ENCODE measurements at places on chromosomes 16 and 17.

DNA sequence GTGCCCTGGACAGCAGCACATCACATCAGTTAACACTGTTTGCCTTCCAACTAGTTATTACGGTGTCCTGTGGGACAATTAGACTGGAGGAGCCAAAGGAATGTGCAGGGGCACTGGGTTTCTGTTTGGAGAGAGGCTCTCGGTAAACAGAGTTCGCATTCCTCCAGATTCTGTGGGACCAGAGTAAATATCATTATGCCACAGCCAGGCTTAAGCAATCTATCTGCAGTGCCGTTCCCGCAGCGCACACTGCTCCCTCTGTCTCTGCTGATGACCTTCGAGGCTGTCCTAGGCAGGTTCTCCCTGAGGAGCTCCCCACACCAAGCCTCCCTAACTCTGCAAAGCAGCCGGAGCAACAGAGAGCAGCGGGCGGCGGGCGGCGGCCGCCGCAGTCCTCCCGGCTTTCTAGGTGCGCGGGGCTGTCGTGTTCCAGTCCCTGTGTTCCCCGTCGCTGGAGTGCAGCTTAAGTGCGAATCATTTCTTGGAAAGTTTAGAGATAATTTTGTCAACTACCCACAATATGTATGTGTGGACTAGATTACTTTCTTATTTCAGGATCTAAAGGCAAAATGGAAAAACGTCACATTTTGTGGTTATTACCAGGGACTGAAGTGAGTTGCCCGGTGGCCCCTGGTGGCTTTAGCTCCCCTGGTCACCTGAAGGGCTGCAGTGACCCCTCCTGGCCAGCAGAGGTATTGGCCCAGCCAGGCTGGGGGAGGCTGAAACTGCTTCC, 43.3 kb downstream of the PGS1 start:
- DNase-seq = peak; percentile 89

GRCh38 chr17:50626037-50626574, 8.6 kb upstream of the ABCC3 start:
- DNase-seq = peak; percentile 90

DNA sequence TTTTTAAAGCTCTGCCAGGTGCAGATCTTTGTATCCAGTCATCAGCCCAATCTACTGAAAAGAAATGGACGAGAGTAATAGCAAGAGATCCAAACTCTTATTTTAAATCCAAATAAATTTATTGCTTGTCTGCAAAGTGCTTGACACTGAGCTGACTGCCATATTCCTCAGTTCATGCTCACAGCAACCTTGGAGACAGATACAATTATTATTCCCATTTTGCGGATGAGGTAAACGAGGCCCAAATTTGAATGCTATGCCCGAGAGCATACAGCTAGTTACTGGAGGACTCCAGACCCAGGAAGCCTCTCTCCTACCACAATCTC, 620 bp downstream of the NOB1 start:
- DNase-seq = no peak

DNA sequence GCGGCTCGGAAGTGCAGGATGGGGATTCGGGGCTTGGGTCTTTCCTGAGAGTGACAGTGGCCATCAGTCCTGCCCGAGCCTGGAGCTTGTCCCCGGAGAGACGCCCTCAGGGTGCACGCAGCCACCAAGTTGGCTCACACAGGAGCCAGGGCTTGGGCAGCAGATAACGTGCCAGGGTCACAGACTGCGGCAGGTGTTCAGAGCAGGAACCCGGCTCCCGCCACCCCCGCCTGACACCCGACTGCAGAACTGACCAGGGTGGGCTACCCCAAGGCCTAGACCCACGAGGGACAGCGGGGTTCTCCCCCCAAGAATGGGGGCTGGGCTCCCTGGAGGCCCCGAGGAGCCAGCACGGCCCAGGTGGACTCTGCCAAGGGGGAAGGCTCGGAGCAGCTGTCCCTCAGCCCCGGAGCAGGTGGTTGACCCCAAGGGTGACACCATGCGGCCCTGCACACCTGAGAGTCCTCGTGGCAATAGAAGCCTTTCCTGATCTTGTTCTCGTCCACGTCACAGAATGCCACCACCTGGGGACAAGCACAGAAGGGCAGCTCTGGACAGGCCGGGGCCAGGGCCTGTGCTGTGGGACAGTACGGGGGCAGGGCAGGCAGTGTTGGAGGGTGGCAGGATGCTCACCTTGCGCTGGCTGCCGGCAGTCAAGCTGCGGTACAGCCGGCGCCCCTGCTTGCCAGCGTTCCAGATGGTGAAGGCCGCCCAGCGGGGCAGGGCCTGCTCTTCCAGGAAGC, 117.1 kb upstream of the ZNF750 start:
- DNase-seq = no peak

DNA sequence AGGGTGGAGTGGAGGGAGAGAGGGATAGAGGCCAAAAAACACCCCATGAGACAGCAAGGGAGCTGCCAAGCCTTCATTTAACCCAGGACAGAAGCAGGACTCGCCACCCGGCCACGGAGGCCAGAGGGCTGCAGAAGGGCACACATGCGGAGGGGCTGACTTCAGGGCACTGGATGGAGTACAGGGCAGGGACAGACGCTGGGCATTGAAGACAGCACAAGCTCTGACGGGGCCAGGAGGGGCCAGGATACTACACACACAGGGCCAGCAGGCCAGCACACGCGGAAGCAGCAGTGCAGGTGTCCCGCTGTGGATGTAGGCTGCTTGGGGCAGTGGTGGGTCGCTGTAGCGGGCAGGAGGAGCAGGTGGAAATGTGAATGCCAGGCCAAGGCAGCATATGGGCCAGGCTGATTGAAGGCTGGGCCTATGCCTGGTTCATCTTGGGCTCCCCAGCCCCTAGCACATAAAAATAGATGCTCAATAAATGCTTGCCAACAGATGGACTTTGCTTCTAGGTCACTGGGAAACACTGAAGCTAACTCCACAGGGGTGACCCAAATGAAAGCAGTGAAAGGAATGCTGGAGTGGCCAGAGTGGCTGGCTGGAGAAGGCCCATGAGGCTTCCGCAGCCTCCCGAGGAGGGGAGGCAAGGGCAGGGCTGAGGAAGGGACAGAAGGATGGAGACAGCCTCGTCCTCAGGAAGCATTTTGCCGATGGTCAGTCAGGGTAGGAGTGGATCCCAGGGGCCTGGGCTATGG, 61.6 kb downstream of the GNA13 start:
- DNase-seq = no peak

DNA sequence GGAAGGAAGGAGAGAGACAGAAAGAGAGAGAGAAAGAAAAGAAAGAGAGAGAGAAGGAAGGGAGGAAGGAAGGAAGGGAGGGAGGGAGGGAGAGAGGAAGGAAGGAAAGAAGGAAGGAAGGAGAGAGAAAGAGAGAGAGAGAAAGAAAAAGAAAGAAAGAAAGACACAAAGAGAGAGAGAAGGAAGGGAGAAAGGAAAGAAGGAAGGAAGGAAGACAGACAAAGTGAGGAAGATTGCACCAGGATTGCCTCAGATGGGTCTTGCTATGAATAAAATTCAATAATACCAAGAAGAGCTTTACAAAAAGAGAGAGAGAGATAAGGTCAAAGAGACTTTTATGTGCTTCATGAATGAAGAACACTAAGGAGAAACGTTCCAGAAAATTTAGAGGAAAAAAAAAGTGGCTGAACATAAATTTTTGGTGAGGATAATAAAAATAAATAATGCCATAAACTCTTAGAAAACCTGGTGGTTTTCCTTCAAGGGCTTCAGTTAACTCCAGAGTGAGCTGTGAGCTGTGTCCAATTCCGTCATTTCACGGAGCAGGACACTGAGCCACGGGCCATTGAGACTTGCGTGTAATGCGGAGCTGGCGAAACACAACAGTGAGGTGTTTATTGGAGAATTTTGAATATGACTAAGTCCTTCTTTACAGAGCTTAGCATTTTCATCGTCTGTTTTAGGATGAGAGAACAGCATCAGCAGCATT, 72.7 kb upstream of the TNRC6C start:
- DNase-seq = no peak

- no peak for DNase-seq
These were observed 9.4 kb upstream of the SLC6A4 start for GRCh38 chr17:30244853-30245385.

DNA sequence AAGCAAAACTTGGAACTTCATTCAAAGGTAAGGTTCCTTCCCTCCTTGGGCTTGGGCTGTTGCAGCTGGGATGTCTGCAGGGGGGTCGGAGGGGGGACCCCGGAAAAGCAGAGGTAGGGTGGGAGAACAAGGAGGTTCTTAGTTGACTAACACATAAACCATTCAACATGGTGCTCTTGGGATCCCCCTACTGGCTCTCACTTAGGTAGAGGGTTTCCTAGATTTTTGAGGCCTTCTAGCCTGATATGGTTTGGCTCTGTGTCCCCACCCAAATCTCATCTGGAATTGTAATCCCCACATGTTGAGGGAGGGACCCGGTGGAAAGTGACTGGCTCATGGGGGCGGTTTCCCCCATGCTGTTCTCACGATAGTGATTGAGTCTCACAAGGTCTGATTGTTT, 93.9 kb downstream of the RGS9 start:
- peak; percentile 33 for DNase-seq

GRCh38 chr16:49411121-49411970, 37.7 kb downstream of the C16orf78 start:
- DNase-seq = no peak

- no peak for DNase-seq
These were observed 124.7 kb downstream of the MGAT5B start for GRCh38 chr17:76992891-76993290.

- no peak for DNase-seq
These were observed 16.8 kb downstream of the VASN start for GRCh38 chr16:4388271-4389021.

DNA sequence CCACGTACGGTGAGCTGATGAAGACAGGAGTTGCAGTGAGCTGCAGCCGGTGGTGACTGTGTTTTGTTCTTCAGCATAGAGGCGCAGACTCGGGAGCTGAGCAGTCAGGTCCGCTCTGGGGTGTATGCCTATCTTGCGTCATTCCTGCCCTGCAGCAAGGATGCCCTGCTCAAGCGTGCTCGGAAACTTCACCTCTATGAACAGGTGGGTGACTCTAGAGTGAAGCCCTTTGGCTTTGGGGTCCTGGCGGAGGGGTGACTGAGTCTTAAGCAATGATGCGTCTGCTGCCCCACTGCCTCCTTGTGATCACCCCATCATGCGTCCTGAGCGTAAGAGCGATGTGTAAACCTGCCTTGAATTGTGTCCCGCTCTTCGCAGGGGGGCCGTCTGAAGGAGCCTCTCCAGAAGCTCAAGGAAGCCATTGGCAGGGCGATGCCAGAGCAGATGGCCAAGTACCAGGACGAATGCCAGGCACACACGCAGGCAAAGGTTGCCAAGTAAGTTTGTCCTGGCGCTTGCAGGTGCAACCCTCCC, 22.9 kb downstream of the UBN1 start:
- DNase-seq = no peak

GRCh38 chr16:67648764-67649407, 3.9 kb downstream of the CARMIL2 start:
- no peak for DNase-seq

DNA sequence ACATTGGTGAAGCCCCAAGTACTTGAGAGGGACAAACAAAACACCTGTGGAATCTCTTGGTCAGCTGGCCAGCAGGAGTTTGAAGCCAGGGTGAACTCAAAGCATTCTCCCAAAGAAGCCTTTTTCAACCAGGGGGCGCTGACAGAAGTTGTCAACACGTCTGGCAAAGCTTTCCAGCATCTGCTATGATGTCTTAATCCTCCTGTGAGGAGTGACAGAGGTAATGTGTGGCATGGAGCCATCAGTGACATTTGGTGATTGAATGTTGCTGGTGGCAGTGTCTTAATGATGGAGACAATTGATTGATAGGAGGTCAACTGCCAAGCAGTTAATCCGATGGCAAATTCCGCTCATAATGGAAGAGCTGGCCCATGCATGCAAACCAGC, 257.6 kb upstream of the HSBP1 start:
- DNase-seq = no peak

GRCh38 chr16:85853547-85854545, 45.1 kb upstream of the IRF8 start:
- DNase-seq = peak; percentile 43

GRCh38 chr17:67359960-67360791, 6.2 kb downstream of the PSMD12 start:
- DNase-seq = peak; percentile 77

DNA sequence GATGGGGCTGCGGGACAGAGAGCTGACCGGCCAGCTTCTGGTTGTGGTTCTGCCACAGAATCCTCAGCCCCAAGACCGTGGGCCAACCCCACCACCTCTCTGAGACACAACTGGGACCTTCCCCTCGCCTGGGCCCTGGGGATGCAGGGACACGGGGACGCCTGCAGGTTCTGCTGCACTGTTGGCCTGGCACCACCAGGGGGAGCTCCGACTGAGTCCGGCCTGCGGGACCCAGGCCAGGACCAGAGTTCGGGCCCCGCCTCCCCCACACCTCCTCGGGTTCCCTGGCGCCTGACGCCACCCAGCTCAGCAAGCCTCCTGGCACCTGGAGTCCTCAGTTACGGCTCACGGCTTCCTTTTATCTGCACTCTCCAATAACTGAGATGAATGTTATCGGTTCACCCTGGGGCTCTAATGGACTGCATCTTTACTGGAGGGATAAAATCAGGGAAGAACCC, 27.3 kb downstream of the TBC1D16 start:
- DNase-seq = peak; percentile 82

GRCh38 chr17:37848690-37849616, 75.3 kb upstream of the TBC1D3K start:
- peak; percentile 47 for DNase-seq

DNA sequence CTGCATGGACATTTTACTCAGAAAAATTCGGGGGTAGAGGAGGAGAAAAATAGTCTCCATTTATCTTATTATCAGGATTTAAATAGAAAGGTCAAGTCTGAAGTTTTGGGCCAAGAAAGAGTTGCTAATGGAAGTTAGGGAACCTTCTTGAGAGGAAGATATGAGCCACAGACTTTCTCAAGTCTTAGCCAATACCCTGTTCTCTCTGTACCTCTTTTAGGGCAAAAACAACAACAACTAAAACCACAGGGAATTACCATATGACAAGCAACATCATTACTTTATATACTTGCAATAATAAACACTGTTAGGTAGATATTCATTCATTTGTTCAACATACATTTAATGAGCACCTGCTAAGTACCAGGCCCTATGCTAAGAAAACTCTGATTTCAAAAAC, 282.2 kb upstream of the CDH5 start:
- no peak for DNase-seq

DNA sequence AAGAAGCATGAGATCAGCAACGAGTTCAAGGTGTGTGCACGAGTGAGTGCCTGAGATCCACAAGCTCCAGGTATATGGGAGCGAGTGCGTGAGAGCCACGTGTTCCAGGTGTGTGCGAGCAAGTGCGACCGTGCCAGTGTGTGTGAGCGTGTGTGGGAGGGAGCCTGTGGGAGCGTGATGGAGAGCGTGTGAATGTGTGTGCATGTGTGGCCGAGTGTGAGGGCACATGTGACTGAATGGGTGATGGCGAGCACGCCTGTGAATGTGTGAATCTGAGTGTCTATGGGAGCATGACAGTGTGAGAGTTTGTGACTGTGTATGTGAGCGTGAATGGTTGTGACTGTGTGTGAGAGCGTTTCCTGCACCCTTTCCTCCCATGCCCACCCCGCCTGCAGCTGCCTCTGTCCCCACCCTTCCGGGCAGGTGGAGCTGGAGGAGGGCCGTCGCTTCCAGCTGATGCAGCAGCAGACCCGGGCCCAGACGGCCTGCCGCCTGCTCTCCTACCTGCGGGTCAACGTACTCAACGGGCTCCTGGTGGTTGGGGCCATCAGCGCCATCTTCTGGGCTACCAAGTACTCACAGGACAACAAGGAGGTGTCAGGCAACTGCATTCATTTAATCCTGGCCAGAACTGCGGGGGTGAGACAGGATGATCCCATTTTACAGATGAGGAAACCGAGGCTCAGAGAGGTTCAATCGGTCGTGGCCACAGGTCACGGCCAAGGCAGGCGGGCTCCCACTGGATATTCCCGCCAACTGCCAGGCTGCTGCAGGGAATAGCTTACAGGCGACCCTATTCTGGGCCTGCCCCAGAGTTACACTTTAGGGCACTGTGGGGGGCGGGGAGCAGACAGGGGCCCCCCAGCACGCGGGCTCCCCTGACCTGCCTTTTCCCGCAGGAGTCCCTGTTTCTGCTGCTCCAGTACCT, 3.7 kb downstream of the TMC8 start:
- DNase-seq = peak; percentile 88

Data from hematopoietic multipotent progenitor cell treated with erythropoietin and hydrocortisone succinate and interleukin-3 and kit ligand, for 4 days (in vitro differentiated cells).